Stimulated activated CD8-positive, alpha-beta memory T cell treated with anti-CD3 and anti-CD28 coated beads, Interleukin-4, amount 100 ng/mL, for 1 hour (primary cell): ENCODE measurements at places on chromosomes 4 and X.

DNA sequence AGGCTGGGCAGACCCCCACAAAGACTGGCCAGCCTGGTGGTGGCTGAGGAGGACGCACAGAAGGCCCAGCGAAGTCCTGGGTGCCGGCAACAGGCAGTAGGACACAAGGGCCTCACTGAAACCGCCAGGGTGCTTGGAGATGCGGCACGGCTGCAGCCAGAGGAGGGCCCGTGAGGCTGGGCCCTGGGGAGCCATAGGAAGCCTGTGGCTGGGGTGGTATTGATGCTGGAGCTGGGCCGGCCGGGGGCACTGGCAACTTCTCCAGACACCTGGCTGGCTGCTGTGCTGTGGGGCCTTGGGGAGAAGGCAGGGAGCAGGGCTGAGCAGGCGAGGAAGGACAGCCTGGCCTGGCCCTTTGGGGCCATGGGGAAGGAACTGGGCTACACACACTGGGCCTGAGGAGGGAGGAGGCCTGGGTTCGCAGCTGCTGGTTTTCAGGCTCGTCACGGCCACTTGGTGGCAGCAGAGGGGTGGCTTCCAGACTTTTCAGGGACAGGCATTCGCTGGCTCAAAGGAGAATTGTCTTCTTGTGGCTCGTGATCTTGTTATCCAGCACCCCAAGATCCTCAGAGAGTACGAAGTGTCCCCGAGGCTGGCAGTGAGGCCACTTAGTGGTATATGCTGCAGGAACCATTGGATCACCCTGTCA is 37.2 kb downstream of the ATP2B3 start:
- DNase-seq = no peak

- DNase-seq = no peak
Observed at GRCh38 chr4:20529691-20530090, 170.6 kb upstream of the PACRGL start.

DNA sequence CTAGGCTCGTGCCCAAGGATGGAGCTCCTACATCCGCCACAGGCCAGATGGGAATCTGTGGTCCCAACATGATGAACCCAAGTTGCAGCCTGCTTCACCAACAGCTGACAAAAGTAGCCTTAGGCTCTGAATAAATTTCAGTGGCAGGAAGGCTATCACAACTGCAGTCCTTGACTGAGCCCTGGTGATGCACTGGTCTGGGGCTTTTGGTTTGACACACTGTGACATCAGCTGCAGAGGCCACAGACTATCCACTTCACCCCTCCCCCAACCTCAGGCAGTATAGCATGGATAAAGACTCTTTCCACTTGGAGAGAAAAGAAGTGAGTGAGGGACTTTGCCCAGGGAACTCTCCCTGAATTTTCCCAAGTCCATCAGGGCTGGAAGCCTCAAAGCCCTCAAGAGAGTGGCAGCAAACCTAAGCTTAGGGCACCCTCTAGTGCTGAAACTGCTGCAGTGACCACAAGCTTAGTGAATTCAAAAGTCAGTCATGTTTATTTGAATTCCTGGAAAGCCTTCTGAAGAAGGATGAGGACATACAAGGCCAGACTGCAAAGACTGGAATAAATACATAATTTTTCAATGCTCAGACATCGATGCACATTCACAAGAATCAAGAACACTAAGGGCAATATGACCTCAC is 135.0 kb upstream of the TENT5D start:
- DNase-seq = no peak

GRCh38 chr4:59571805-59572430 is 1628.2 kb upstream of the ADGRL3 start:
- no peak for DNase-seq

DNA sequence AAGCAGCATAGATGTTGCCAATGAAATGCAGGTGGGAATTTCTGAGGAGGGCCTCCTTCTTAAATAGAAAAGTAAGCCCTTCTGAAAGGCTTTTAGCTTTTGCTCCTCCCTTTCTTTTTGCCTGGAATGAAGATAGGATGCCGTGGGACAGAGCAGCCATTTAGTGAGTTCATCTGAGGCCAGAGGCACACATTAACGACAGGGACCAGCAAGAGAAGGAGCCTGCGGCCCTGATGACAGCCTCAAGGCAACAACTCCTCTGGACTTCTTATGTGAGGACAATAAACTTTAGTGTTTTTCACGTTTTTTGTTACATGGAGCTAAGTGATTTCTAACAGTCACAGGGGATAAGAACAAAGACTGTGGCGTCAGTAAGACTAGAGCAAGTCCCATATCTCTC is 1.1 kb upstream of the BDH2 start:
- DNase-seq = no peak

- no peak for DNase-seq
Observed at GRCh38 chr4:112099701-112100297, 45.5 kb upstream of the FAM241A start.

GRCh38 chr4:26235500-26235899 is 85.3 kb upstream of the RBPJ start:
- DNase-seq = no peak

DNA sequence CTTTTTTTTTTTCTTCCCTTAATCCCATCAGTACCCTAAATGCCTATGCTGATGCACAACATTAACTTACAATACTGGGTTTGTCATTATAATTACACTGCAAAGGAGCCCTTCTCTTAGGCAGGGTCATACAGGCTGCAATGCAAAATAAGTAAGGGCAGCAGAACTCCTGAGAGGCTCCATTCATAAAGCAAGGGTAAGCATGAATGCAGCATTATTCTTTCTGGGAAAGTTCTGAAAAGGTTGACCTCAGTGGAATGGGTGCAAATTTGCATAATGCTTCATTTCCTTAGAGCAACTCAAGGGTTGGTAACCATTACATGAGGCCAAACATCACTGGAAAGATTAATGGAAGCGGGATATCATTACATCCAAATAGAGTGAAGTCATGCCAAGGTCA is 789.2 kb downstream of the KLHL13 start:
- DNase-seq = no peak

- DNase-seq = no peak
Observed at GRCh38 chrX:49912861-49913260, 9.5 kb upstream of the CLCN5 start.

DNA sequence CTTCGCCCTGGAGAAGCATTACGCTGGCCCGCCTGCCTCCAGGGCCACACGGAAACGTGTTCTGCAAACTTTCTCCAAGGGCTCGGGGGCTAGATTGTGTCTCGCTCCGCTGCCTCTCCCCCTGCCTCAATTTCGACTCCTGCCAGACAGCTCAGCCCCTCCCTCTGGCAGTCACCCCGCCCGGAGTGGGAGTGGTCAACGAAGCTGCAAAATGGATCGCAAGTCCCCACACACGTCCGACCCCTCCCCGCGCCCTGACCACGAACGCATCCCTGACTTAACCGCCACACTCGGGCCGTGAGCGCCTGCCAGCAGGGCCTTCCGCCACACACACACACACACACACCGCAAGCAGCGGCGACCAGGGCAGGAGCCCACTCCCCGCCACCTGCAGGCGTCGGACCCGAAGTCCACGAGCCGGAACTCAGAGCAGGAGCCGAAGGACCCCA is 47.0 kb upstream of the NKAP start:
- DNase-seq = no peak

DNA sequence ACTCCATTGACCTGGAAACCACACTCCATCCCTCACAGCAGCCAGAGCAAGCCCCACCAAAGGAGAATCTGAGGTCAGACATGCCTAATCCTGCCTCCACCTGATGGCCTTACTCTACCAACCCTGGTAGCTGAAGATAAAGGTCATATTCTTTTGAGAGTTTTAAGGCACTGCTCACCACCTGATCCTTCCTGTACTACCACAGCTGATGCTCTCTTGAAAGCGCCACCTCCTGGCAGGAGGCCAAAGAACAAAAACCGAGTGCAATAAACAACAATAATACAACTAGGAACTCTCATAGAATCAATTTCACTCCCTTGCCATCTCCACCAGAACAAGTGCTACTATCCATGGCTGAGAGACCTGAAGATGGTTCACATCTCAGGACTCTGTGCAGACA is 301.6 kb downstream of the NAF1 start:
- no peak for DNase-seq

DNA sequence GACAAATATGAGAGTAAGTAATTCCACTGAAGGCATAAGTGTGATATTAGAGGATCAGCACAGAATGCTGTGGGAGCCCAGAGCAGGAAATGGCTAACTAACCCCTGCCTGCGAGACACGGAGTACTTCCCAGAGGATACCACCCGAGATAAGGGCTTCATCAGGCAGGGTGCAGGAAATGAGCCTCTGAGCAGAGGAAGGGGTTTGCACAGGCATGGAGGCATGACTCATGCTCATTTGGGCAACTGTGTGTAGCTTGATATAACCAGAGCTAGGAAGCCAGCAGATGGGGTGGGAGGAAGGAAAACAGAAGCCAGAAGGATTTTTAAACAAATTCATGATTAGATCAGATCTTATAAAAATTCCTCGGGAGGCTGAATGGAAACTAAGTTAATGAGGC is 70.0 kb upstream of the TSPAN5 start:
- no peak for DNase-seq

- no peak for DNase-seq
Observed at GRCh38 chrX:5155301-5155700, 1073.4 kb downstream of the NLGN4X start.
